ENCODE measurements at places on chromosomes 3 and 15.

DNA sequence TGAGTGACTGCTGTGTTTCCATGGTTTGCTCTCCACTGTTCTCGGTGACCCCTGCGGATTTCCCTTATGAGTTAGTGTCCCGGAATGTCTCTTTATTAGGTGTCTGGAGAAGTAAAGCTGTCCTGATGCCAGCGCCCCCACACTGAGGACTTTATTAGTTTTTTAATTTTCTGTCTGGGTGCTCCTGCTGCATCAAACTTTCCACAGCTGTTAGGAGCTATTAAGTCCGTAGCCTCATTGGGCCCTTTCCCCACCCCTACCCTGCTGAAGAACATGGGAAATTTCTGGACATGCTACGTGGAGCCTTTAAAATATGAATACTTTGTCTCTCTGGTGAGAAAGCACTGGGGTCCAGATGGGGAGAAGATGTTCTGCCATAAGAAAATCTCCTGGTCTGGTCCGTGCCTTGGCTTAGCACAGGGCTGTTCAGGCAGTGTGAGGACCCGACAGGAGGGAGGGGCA lies 161.7 kb upstream of the HES1 start:
- DNase-seq: no peak

GRCh38 chr3:99967796-99968195 lies 146.5 kb downstream of the FILIP1L start:
- DNase-seq: no peak

DNA sequence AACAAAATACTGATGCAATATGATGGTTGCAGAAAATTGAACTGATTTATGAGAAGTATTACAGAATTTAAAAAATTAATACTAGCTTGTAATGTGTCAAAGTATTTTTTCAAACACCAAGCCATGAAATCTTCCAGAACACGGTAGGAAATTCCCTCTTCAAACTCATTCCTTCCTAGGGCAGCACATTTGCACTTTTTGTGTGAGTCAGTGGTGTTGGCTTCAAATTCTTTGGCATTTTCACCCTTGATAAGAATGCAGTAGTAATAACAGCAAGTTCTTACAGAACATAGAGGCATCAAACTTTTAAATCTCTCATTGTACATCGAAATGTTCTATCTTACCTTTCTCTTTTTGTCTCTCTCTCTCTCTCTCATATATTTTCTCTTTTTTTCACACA lies 191.8 kb downstream of the CGGBP1 start:
- DNase-seq: no peak

DNA sequence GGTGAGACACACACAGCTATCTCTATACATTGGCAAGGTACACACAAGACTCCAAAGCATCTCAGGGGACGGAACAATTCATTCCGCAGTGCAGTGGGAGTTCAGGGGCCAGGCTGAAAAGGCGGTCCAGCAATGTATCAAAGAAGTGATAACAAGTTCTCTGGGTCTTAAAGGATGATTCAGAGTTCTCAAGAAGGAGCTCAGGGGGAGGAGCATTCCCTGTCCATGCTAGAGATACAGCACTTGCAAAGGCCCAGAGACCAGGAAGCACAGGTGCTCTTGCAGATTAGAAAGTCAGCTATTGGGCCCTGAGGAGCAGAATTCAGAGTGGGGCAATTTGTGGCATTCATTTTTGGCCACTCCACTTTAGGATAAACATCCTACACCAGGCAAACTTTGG lies 34.9 kb downstream of the MECOM start:
- DNase-seq: no peak

GRCh38 chr3:146504498-146505197 lies 35.3 kb upstream of the PLSCR2 start:
- no peak for DNase-seq

DNA sequence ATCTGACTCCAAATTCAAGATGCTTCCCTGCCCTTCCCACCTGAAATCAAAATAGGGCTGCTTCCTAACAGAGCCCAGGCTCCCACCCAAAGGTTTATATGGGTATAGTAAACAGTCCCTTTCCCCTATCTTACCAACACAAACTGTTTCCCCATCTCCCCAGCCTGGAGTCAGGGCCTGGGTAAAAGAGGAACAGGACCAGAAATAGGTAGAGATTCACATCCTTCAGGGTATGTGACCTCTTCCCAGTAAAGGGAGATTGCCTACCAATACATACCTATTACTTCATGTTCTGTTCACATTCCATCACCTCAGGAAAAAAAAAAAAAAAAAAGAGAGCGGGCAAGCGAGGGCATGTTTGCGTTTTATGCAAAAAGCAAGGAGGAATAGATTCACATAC lies 9.7 kb upstream of the SHF start:
- no peak for DNase-seq

- no peak for DNase-seq
Measured at GRCh38 chr15:67307889-67308597, 53.5 kb downstream of the IQCH start.

Measured in neural crest cell (in vitro differentiated cells).